Dorsolateral prefrontal cortex (tissue), 122 donors: ENCODE measurements at places on chromosomes 12 and 14. TPM values are rescaled to one million over a fixed set of nuclear protein-coding genes. Genes with fewer than 3 reads are reported as not detected.

The ITGA7 gene
- 99.5 TPM for total RNA-seq

The TAS2R50 gene
- 5.4 TPM for total RNA-seq

The C12orf54 gene
- total RNA-seq: 3.5 TPM

The PTPRQ gene
- total RNA-seq: 1.0 TPM

The ATL1 gene
- total RNA-seq: 122 TPM

The ACACB gene
- total RNA-seq: 34.8 TPM

The MIS18BP1 gene
- total RNA-seq: 14.4 TPM

The MUCL1 gene
- not detected for total RNA-seq

The ASPG gene
- 1.5 TPM for total RNA-seq

The PRR4 gene
- 21.9 TPM for total RNA-seq

The IFNG-AS1 gene
- total RNA-seq: 0.85 TPM

The DEGS2 gene
- total RNA-seq: 11.1 TPM

The PRIMA1 gene
- total RNA-seq: 30.3 TPM

The ZDHHC22 gene
- total RNA-seq: 43.4 TPM

The KANSL2 gene
- total RNA-seq: 25.2 TPM

The SUOX gene
- 28.3 TPM for total RNA-seq

The GDF3 gene
- total RNA-seq: not detected
